ENCODE measurements at places on chromosomes 3 and 15.

GRCh38 chr3:40068636-40069035 is 240.9 kb upstream of the EIF1B start:
- DNase-seq, result no peak

DNA sequence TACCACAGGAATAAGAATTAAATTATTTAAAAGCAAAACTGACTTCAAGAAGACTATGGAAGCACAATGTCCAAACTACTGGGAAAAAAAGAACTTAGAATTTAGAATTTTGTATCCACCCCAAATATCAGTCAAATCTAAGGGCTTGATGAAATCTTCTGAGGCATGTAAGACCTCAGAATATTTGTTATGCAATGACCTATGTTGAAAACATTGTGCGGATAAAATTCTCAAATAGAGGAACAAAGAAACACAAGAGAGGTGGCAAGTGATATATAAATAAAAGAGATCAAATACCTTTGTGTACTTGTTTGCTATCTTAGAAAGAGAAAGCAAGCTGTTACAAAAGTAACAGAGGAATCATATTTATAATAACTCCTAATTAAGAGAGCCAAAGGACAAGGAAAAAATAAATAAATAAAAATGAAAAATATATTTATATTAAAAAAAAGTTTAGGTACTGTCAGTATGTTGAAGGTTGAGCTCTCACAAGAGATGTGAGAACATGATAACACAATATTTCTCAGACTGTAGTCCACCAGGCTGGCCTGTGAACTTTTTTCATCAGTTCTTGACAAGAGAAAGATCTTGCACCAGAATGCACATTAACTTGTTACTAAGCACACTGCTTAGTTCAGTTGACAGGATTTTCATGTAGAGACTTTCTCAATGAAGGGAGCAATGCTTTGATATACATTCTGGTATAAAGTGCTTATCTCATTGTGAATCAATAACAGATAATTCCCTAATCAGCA is 50.0 kb downstream of the CPA3 start:
- no peak for DNase-seq

DNA sequence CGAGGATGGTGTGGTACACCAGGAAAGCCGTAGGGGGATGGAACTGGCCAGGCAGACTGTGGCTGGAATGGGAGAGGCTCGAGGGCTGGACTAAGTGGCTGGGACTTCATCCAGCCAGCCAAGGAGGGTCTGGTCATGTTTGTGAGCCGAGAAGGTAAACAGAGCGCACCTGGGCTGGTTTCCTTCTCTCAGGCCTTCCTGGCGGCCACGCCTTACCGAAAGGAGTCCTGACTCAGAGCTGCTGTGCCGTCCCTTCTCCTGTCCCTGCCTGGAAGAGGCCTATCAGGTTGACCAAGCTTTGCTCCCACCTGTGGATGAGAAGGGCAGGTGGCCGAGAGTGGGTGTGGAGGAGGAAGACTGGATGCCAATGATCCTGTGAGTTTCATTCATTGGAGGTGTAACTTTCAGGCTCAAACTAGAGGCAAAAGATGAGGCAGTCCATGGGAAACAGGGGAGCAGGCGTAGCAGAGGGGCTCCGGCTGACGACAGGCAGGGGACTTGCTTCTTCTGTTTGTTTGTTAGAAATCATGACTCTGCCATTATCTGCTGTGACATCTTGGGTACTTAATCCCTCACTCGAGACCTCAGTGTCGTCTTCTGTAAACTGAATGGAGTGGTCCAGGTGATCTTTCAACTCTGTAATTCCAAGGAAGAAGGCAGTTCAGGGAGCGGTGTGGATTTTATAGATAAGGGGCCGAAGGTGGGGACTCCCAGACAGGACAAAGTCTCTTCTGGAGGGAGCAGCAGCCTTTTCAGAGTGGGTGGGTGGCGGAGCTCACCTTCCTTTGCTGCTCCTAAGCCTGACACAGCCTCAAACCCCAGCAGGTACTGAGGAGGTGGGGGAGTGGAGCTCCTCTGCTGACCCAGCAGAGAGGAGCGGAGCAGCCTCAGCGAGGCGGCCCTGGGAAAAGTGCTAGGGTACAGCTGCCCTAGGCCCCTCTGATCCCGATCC is 71.8 kb upstream of the GATM start:
- DNase-seq, result no peak

GRCh38 chr3:157868196-157868595 is 238.0 kb downstream of the SHOX2 start:
- no peak for DNase-seq

DNA sequence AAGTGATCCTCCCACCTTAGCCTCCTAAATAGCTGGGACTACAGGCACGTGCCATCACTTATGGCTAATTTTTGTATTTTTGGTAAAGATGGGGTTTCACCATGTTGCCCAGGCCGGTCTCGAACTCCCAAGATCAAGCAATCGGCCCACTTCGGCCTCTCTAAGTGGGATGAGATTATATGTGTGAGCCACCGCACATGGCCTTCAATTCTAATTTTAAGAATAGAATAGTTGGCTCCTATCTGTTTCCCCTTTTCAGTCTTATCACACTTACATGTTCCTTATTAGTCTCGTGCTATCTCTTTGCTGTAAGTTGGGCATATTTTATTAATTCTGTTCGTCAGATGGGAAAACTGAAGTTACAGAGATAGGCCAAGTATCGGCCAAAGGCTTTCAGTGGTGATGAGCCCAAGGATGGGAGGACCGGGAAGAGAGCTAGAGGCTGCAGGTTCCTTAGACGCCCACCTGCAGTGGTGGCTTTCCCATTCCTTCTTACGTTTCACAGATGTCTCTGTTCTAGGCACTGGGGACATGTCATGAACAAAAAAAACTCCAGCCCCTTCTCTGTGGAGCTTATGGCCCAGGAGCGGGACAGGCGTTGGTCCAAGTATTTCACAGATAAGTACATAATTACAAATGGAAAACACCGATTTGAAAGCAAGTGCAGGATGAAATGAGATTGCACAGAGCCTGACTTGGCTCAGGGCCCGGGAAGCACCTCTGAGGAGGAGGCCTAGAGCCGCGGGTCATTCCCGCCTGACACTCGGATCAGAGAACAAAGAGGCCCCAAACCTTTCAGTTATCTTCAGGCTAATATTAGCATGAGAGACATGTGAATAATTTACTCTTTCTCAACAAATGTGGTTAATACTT is 91.1 kb upstream of the KLF13 start:
- no peak for DNase-seq

All from stimulated activated CD4-positive, alpha-beta T cell treated with anti-CD3 and anti-CD28 coated beads, TNF-alpha, amount 100 ng/mL, for 48 hours (primary cell).